ENCODE measurements at places on chromosomes 4 and X.

DNA sequence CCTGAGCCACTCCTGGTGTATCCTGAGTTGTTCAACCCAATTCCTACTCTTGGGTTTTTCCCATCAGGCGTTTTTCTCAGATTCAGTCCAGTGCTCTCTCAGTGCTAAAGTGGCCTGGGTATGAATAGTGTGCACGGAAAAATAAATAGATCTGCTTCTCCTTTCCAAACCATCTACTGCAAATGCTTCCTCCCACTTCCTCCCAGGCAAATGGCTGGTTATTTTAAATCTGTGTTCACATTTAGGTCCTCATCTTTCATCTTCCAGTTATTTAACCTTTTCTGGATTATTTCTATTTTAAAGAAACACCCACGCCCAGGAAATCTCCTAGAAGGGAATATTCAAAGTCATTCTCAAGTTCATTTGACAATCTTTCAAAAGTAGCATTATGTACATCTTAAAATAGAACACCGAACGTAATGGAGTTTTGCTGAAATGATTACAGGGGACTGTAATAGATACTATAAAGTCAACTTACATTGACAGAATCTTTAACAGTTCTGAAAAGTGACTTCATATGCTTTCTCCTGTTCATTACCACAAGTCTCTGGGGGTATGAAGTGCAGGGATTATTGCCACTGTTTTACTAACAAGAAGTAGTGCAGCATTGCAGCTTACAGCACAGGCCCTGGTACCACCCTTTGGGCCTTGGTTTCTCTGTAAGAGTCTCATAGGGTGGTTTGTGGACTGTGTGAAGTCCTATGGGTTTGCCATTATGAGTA, 66.3 kb downstream of the MED28 start:
- no peak for DNase-seq

GRCh38 chr4:168797194-168797593, 212.9 kb downstream of the CBR4 start:
- no peak for DNase-seq

GRCh38 chr4:85798012-85798770, 323.2 kb downstream of the ARHGAP24 start:
- DNase-seq = no peak

DNA sequence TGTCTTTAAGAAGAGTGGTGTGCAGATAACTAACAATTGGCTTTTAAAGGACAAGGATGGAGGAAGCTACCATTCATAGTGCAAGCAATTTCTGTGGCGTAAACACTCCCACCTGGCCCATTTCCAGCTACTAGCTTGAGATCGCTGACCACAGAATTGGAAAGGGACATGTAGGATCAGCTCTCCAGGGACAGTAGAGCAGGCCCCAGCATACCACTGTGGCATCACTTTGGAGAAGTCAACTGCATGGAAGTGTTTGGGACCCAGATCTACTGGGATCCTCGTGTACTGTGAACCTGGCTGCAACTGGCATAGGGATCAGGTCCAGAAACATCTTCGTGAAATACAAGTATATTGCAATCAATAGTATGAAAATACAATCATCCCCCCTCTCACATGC, 515.0 kb downstream of the INPP4B start:
- DNase-seq = no peak

DNA sequence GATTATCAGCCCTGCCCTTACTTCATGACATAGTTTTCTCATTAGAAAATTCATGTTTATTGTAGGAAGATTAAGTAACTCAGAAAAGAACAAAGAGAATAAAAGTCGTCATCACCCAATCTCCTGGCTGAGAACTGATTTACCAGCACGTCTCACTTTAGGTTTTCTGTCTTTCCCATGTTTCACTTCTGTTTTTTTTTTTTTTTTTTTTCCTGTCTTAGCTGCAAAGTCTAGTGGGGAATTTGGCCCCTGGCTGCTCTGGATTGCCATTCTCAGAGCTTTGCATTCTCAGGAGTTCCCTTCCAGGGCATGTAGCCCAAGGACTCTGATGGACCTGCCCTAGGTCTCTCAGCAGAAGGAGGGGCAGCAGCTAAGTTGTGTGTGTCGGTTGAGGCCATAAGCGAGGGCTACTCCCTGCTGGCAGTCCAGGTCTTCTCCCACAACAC, 57.8 kb downstream of the TMEM131L start:
- no peak for DNase-seq

GRCh38 chrX:15758140-15758539, 20.1 kb downstream of the CA5B start:
- DNase-seq = no peak

DNA sequence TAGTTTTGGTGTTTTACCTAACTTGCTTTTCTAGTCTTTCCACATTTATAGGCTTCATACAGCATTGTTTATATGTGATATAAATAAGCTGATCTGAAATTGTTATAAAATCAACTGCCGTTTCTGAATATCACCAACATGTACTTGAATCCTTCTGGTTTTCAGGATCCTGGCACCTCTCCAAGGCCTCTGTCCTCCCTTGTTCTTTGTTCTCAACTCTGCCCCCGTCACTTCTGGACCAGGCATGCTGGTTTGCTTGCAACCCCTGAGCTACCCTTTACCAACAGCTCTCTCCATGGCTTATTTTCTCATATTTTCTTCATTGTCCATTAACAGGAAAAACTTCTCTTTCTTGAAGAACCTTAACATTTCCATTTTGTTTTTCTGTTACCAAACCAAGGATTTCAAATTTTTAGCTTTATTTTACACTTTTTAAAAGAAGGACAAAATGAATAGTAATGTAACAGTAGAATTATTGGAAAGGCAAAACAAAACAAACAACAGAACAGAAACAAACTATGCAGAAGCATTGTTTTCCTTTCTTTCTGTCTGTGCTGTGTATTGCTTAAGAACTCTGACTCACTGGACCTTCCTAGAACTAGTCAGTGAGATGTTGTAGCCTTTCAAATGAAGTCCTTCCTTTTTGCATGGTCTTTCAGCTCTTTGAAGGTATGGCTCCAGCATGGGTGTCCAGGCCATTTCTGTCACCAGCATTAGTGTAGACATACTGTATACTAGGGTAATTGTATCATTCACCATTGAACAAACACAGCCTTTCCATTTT, 44.8 kb downstream of the BANK1 start:
- no peak for DNase-seq

- no peak for DNase-seq
Observed at GRCh38 chr4:179543771-179544170, 2101.5 kb upstream of the AGA start.

GRCh38 chr4:186676531-186677161, 47.0 kb downstream of the FAT1 start:
- no peak for DNase-seq

DNA sequence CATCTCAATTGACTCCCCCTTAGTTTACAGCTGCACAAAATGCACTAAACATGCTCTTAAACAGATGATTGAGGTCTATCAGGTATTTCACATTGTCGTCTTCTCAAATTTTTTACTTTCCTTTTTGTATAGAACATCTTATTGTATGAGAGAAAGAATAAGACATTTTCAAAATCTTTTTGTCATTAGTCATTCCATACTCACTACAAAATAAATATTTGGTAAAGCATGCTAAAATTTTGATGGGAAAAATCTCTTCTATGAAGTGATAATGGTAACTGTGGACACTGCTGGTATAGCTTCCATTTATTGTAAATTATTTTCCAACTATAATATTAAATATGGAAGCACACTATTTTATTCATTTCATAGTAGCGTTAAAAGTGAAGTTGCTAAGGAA, 185.6 kb upstream of the FSTL5 start:
- DNase-seq = no peak

- peak; percentile 92 for DNase-seq
Observed at GRCh38 chr4:20251796-20252655, at the start of gene SLIT2. SLIT2 (plus strand) TSS chr4:20251905; CDS start chr4:20253816, 1,911 bp downstream.

DNA sequence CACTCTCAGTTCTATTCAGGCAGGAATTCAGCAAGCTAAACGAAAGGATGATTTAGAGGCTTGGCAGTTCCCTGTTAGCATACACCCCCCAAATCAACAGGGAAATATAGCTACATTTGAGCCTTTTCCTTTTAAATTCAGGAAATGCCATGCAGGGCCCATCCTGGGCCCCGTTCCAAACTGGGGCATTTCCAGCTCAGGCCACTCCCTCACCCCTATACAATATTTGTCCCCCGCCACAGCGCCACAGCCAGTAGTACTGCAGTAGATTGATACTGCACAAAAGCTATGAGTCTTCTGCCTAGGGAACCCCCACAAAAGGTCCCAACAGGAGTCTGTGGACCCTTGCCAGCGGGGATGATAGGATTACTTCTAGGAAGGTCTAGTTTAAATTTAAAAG, 102.0 kb upstream of the MAPK10 start:
- no peak for DNase-seq

DNA sequence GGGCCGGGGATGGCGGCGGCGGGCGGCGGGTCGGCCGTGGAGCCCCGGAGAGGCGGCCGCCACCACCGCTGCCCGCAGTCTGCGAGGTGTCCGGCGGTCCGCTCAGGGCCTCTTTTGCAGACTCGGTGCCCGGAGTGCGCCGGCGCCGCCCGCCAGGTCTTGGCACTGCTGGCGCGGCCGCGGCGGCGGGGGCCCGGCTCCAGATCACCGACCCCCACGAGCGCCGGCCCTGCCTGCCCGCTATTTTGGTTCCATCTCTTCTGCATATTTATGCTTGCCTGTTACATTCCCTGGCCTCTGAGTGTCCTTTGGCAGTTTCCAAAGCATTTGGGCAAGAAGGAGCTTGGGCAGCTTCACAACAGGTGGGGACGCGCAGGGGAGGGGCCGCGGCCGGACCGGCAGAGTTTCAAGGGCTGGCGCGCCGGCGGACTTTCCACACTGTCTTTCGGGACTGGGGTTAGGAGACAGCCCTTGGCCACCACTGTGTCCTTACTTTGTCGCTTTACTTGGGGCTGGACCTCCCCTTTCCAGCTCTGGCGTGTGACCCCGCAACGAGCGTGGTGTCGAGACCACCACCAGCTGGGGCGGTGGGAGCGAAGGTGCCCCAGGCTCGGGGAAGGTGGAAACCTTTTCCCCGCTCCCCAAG, 668 bp upstream of the TAPT1 start:
- DNase-seq = no peak

DNA sequence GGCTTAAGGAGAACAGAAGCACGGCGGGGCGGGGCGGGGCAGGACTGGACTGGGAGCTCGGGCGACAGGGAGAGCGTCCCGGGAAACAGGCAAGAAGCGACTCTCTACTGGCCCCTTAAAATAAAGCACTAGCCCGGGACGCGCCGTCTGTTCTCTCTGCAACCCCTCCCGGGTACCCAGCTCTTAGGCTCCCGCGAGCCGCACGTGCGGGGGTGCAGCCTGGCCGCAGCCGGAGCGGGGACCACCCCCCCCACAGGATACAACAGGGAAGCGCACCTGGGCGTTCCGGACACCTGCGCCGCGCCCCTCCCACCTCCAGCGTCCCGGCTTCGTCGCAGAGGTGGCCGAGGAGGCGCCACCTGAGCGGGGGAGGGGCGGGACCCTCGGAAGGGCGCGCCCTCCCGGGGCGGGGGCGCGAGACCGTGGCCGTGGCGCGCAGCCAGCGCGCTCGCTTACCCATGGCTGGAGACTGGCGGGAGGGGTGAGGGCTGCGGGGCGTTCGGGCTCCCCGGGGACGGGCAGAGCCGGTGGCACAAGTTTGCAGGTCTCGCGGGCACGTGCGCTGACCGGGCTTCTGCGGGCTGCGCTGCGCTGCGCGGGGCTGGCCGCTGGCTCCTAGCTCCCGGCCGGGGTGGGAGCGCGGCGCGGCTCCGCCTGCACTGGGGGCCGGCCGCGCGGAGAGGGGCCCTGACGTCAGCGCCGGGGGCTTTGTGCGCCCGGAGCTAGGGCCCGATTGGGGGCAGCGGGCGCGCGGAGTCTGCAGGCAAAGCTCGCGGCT, 91.5 kb downstream of the GEMIN8 start:
- DNase-seq = no peak

GRCh38 chrX:72141372-72142004, 9.8 kb upstream of the RTL5 start:
- DNase-seq = no peak

- DNase-seq = no peak
Observed at GRCh38 chrX:21973321-21974010, 33.0 kb downstream of the SMS start.

DNA sequence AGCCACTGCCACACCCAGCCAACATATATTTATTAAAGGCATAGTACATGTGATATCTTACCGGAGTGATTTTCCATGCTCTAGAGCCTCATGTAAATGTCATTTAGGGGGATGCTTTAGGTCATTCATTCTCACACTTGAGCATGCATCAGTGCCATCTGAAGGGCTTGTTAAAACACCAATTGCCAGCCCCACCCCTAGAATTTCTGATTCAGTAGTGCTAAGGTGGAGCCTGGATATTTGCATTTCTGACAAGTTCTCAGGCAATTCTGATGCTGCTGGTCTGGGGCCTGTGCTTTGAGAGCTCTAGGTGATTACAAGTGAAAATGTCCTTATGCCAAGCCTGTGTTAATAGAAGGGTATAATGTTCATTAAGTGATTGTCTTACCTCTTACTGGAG, 107.7 kb downstream of the PHEX start:
- no peak for DNase-seq

DNA sequence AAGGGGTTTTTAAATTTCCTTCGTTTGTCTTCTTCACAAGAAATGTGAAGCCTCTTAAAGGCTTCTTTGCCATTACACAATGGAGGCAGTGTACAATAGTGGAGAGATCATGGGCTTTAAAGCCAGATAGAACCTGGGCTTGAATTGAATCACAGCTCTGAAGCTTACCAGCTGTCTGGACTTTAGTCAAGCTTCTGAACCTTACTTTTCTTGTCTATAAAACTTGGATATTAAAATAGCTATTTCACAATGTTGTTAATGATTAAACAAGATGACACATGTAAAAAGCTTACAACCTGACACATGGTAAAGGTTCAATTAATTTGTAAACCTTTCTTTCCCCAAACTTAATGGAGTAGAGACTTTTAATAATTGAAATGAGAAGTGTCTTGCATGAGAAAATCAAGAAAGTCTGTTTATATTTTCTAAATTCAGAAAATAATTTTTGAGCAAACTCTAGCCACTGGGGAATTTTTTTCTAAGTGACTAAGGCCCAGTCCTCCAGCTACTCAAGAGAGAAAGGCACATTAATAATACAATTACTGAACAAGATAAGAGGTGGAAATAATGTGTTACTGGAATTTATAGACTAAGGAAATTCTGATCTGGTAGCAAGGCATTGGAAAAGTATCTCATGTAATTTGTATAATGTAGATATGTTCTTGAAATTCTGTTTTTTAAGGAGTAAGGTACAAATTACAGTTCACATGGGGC, 21.7 kb upstream of the TBC1D8B start:
- DNase-seq = no peak

Measured in vagina (tissue), 2 donors.